ENCODE measurements at places on chromosomes 6 and 20.

- DNase-seq, result peak; percentile 13
These were observed 26.7 kb downstream of the MDN1 start for GRCh38 chr6:89792881-89793280.

DNA sequence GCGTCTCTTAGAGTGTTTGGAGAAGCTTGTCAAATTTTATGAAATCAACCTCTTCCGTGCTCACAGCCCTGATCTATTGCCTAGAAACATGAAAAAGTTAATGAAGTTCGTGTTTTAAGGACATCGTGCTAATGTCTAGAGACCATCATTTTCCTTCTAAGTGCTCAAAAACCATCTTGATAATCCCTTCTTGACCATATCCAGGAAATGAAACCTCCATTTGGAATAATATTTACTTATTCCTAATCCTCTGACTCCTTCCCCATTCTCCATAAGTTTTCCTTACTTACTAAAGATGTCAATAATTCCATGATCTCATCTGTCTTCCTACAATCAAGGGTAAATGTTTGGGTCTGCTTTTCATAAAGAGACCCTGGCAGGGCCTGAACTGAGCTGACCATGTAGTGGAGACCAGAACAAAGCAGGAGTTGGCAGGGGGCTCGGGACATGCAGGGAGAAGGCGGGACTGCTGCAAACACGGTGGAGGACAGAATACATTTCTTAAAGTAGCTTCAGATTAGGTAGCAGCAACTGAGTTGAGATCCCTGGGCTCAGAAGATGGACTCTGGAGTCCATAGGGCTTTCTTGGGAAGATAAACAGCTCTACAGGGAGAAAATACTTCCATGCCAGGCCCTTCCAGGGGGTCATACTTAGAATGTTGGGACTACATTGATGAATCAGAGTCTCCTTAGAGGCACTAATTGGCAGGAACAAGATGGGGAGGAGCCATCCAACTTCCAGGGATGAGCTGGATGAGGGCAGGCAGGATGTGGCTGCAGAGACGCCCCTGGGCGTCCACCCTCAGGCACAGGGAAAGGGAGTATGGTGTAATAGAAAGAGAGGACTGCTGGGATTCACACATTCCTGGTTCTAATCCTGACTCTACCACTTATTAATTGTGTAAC, 100.7 kb downstream of the RIN2 start:
- DNase-seq, result no peak

DNA sequence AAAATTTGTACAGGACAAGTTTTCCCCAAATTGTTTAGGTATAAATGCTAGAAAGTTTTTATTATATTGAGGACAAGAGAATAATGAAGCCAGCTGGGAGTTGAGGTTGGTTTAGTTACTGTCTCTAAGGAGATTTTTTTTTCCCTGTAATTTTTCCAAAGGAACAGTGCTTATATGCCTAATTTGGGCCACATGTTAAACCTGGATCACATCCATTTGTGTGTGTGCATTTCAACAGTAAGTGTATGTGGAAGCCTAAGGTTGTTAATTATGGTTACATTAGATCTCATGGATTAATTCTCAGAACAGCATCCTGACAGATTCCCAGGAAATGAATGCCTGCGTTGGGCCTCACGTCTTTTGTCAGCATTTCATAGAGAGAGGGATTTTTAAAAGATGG, 4.5 kb downstream of the IGF2R start:
- DNase-seq, result no peak

DNA sequence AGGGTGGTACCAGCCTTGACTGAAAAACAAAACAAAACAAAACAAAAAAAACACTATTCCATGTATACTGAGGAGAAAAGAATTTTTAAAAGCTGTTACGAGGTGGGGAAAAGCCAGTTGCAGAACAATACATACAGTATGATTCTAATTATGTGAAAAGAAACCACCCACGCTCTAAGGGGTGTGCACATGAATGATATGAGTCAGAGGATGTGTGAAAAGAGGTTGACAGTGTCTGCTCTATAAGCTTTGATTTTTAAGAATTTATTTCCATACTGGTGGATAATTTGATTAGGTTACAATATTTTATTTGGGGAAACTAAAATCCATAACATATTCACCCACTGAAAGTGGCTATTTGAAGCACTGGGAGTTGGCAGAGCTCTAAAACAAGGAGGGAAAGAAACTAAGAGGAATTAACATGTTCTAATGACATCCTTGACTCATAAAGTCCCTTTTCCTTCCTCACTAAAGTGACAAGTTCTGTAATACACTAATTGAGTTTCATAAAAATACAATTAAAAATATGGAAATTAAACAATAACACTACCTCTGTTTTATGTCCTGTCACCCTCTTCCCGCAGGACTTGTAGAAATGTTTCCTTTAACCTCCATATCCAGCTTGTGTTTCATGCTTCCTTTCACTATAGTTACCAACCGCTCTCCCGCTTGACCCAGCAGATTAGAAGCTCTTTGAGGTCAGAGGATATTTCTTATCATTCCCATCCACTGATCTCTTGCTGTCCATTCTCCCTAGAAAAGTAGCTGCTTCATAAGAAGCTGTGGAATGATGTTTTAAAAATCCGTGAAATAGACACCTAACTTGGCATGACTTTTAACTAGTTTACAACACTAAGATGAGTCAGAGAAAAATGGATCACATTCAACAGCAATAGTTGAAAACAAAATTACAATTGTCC, 118.6 kb upstream of the CCDC28A start:
- no peak for DNase-seq

- no peak for DNase-seq
These were observed 23.1 kb upstream of the LAMP5 start for GRCh38 chr20:9491324-9491723.
